NCI-H1417 treated with DMSO at 0.1 percent for 48 hours (cell line): ENCODE measurements at places on chromosomes 12 and 14.

DNA sequence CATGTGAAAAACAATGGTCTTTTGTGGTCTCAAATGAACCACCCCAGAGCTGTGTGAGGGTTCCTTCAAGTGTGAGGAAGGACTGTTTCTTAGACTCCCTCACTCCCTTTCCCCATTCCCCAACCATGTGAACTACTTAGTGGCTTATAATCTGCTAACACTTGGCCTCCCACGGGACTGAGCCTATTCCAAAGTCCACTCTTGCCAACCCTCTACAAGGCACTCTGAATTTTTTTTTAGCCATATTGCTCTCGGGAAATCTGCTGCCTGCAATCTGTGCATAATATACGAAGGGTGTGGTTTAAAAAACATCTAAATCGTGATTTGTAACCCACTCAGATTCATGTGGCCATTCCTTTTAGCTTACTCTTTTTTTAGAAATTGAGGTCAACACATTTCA, 2.6 kb downstream of the SVOP start:
- no peak for DNase-seq

DNA sequence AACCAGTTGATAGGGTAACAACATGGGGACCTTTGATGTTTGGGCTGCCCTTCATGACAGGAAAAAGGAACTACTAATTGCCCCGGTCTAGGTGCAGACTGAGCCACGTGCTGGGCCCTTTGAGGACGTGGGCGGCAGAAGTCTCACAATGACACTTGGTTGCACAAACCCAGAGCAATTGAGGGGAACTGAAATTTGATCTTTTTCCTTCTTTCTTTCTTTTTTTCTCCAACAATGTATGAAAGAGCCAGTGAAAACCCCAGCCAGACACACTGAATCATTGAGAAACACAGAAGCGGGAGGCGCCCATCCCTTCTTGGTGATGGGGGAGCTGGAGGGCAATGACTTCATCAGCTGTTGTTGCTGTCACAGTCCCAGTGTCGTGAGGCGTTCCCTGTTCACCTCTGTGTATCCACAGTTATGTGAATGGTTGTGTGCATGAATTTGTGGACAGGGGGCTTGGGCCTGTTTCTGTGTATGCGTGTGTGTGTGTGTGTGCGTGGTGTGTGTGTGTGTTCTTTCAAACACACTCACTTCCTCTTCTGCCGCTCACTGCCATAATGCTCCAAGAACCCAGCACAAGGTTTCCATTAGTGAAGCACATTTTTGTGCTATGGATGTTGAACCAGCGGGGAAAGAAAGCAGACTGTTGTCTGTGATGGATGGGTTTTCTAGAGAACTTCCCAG, 137.5 kb upstream of the CCND2 start:
- DNase-seq: no peak

DNA sequence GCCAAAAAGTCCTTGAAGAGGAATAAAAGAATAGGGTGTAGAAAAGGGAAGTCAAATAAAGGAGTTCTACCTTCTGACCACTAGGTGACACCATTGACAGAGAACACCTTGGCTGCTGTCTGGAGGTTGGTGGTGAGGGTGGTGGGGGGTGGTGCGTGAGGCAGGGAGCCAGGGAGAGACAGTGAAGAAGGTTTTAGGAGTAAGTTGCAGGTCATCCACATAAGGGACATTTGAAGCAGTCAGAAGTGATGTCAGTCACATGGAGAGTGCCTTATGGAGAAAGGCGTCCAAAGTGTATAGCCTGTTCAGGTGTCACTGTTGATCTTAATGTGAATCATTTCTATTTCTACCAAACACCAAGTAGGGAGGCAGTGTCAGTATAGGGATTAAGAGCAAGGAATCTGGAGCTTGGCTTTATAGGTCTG, 279.3 kb upstream of the DDHD1 start:
- peak; percentile 63 for DNase-seq

DNA sequence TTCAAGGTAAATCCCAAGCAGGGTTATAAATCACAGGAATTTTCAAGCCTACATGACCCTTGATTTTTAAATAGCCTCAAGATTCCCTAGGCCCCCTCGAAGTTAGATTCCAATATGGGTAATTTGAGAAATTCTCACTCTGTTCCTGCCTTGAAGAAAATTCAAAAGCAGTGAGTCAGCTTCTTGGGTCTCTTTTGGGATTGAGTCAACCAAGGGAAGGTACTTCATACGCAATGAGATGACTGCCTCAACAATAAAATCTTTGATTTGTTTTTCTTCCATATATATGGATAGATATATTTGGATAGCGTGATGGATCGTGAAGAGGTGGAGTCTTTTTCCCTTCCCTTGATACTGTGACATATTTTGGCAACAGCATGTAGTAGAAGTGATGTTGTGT, 180.4 kb upstream of the ATP2B1 start:
- no peak for DNase-seq

- no peak for DNase-seq
Observed at GRCh38 chr14:60722357-60723115, 1.6 kb downstream of the SIX4 start.

- DNase-seq: no peak
Observed at GRCh38 chr12:42360747-42361403, 34.9 kb downstream of the PPHLN1 start.
